ENCODE measurements at places on chromosomes 6 and 20. TPM values are rescaled to one million over a fixed set of nuclear protein-coding genes. Genes with fewer than 3 reads are reported as not detected.

- DNase-seq: no peak
Measured at GRCh38 chr6:7257521-7258230, 55.3 kb downstream of the SSR1 start.

DNA sequence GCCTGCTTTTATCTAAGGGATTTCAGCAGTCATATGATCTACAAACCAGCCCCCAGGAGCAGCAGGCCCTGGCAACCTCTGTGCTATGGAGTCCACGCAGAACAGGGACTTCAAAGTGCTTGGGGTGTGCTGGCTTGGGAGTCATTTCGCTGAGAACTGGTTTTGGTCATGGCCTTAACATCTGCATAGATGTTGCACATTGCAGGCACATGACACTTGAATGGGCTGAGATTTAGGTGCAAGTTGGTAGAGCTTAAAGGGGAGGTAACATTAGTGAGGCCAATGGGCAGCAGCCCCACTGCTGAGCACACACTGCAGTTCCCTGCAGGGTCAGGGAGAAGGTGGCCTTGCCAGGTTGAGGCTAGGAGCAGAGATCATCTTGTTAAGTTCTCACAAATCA is 43.6 kb downstream of the RREB1 start:
- no peak for DNase-seq

DNA sequence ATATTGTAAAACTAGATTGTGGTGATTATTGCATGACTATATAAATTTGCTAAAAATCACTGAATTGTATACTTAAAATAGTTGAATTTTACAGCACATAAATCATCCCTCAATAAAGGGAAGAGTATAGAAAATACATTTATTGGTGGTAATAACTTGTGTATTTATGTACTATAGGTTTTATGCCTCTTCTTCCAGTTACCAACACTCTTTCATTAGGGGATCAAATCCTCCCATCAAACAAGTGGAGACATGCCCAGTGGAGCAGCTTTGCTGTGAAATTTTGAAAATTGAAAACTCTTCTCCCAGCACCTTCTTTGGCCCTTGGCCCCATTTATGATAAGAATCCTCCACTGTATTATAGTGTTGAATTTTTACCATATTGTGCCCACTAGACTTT is 10.1 kb upstream of the SSR1 start:
- DNase-seq: no peak

DNA sequence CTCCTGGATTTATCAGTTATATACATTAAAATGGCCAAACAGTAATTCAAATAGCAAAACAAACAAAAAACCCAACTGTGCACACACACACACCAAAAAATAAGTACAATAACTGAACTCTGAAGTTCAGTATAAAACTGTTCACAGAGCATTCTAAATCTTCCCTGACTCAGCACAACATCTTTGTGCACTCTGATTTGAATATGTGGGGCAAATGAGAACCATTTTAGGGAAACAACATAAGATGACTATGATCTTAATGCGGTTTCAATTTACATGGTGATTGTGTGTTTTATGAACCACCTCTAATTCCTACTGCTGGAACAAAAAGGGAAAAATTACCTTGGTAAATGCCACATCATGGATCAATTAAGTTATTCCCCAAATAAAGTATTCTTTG is 41.7 kb downstream of the PLAGL1 start:
- DNase-seq: no peak

- DNase-seq: no peak
Measured at GRCh38 chr6:128803911-128804310, 79.0 kb upstream of the LAMA2 start.

GRCh38 chr6:135904666-135905065 is 53.2 kb downstream of the PDE7B start:
- no peak for DNase-seq

Gene TMEM244
- not detected for polyA plus RNA-seq

Gene RIMS4
- 0.99 TPM for polyA plus RNA-seq

- DNase-seq: peak; percentile 8
Measured at GRCh38 chr6:132300323-132300949, 100.8 kb downstream of the MOXD1 start.
